ENCODE measurements at places on chromosomes 16 and 17.

GRCh38 chr17:49013311-49014213 lies 16.4 kb downstream of the IGF2BP1 start:
- DNase-seq = no peak

DNA sequence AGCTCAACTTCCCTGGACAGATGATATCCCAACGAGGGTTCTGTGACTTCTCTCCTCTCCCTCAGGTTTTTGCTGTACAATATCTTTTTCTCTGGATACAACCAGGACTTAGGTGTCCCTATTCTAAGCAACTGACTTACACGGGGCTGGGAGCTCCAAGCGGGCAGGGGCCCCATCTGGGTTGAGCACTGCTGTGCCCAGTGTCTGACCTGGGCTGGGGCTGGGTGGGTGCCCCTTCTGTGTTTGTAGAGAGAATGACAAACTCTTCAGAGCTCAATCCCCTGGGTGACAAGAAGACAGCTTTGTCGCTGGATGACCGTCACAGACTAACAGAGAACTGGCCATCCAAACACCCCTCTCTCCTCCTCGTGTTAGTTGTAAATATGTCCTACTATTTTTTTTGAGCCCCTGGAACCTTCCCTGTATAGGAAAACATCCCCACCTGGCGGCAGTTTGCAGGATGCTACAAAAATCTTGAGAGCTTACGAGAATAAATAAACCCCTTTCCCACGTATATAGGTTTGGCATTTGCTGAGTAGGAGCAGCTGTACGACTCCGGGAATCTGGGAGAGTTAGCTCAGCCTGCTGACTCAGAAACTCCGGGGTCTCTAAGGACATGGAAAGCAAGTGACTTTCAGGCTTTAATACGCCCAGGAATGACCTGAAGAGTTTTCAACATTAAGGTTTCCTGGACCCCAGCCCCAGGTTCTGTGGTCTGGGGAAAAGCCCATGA lies 23.7 kb upstream of the RCVRN start:
- DNase-seq = peak; percentile 84

GRCh38 chr17:62670202-62670821 lies 42.8 kb downstream of the MRC2 start:
- DNase-seq = no peak

DNA sequence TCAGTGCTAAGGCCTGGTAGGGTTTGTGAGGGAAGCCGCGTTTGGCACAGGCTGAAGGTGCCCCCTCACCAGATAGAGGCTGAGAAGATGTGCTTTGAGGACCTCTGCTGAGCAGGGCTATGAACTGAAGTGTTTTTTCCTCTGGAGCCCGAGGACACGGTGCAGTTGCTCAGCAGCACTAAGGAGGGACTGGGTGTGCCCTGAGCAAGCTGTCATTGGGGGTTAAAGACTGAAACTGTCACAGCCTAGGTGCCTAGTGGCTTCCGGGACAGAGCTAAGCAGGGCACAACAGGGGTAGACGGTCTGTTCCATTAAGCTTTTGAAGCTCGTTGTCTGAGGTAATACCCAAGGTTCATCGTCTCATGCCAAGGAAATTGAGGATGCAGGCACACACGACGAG lies 24.8 kb upstream of the ASGR2 start:
- DNase-seq = no peak

DNA sequence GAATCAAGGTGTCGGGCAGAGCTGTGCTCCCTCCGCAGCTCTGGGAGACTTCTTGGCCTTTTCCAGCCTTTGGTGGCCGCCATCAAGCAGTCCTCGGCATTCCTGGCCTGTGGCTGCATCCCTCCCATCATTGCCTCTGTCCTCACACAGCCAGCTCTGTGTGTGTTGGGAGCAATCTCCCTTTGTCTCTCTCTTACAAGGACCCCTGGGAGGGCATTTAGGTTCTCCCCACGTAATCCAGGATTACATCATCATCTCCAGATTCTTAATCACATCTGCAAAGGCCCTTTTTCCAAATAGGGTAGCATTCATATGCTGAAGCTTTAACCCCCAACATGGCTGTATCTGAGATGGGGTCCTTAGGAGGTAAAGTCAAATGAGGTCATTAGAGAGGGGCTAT lies 4.1 kb upstream of the DNAH17 start:
- no peak for DNase-seq

GRCh38 chr16:25063102-25063501 lies 47.9 kb upstream of the ARHGAP17 start:
- DNase-seq = no peak

- DNase-seq = peak; percentile 73
These were observed 12.9 kb upstream of the ELAC2 start for GRCh38 chr17:13030459-13031300.

DNA sequence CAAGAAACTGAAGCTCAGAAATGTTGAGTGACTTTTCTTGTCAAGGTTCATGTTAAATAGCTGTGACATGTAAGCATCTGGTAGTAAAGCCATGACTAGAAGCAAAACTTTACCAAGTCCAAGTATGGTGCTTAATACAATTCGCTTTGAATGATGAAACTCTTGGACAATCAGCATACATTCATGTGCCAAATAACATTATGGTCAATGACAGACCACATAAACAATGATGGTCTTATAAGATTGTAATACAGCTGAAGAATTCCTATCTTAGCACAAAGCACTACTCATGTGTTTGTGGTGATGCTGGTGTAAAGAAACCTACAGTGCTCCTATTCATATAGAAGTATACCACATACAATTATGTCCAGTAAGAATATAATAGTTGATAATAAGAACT lies 97.1 kb upstream of the RPRML start:
- DNase-seq = peak; percentile 38

GRCh38 chr17:35428229-35428628 lies 4.1 kb downstream of the SLFN12 start:
- DNase-seq = no peak

DNA sequence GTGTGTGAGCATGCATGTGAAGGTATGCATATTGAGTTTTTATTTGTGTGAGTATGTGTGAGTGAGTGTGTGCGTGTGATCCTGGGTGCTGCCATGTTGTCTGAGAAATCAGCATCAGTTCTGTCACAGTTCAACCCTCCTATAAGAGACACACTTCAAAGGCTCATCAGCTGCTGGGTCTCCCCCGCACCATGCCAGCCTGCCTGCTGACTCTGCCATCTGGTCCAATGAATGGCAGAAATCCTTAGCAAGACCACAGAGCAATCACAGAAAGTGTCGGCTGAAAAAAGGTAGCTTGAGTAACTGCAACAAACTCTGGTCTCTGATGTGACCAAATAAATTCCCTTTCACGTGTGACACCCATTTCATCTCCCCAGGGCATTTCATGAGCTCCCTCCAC lies 381.8 kb upstream of the MAF start:
- DNase-seq = no peak

GRCh38 chr17:70107904-70108565 lies 33.0 kb downstream of the KCNJ16 start:
- DNase-seq = no peak

DNA sequence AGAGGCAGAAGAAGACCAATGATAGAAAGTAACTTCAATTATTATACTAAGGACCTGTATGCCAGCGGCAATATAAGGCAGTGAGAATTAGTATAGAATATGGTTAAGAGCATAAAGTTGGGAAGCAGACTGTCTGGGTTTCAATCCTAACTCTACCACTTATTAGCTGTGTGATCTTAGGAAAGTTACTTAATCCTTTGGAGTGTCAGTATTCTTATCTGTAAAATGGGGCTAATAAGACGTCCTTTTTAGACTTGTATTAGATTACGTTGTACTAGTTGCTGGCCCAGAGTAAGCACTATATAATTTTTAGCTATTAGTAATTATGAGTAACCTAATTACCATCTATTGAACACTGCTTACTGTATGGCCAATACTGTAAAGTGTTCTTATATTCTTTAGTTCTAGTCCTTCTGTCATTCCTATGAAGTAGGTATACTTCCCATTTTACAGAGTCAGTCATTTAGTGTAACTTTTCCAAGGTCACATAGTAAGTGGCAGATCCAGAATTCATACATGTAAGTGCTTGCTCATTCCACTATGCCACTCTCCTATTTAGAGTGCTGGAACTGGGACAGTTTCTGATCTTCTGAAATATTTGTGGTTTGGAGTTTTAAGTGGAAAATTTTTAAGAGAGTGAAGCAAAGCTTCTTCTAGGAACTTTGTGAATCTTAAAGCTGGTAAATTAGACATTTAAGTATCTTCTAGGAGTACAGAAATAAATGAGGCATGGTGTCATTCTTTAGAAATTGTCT lies 22.5 kb downstream of the HEATR9 start:
- DNase-seq = no peak

DNA sequence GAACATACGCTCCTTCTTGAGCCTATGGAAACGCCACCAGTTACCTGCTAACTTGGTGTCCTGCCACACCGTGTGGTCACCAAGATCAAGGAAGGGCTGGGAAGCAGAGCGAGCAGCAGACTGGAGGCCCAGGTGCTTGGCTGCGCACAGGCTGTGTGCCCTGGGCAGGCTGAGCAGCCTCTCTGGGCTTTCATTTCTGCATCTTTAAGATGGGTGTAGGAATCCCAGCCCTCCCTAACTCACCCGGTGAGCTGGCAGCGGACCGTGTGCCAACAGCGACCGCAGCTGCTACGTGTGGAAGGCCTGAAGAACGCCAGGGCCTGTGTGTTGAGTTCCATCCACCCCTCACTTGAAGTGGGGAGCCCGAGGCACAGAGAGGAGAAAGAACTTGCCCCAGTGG lies 80.0 kb downstream of the IRF8 start:
- no peak for DNase-seq

DNA sequence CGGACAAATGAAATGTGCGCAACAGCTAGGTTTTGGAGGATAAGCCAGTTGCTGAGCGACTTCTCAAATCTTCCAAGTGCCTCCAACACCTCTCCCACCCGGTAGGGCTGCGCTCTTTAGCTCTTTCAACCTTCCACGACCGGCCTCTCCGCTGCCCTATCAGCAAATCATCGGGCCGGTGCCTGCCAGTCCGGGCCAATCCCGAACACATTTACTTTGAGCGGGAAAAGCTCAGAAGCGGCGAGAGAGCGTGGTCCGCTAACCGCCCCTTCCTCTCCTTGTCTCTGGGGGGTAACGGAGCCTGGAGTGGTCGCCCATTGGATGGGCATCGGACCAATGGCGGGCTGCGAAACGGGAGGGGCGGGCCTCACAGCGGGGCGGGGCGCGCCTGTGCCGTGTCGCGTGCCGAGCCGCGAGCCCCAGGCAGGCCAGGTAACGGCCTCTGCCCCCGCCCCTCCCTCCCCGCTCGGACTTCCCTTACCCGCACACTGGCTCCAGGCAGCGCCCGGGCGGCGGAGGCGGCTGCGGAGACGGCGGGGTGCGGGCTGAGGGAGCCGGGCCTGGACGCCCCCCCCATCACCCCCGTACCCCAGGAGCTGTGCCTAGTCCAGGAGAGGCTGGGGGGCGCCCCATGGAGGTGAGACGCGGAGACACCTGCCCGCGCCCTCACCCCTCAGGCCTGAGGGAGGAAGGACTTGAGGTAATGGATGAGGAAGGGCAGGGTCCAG lies at the start of gene MEIOC:
TSS of gene MEIOC (plus strand) at position 486 of the 728 bp plus-strand sequence. CDS start at position 632, 146 bp downstream.
- no peak for DNase-seq

DNA sequence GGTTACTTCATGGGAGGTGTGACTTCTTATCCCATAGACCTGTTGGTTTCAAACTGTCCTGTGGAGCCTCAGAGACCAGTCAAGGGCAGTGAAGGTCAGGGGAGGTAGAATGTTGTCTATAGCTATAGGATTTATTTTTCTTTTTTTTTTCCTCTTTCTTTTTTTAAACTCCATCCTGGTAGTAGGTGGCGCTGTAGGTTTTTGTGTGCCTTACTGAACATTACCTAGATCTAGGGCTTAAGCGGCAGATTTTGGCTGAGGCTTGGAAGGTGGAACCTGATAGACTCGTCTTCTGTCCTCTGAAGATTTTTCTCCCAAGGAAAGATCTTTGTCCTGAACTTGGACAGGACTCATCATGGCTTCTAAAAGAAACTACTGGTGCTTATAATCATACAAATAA lies 8.2 kb upstream of the LASP1NB start:
- DNase-seq = no peak

DNA sequence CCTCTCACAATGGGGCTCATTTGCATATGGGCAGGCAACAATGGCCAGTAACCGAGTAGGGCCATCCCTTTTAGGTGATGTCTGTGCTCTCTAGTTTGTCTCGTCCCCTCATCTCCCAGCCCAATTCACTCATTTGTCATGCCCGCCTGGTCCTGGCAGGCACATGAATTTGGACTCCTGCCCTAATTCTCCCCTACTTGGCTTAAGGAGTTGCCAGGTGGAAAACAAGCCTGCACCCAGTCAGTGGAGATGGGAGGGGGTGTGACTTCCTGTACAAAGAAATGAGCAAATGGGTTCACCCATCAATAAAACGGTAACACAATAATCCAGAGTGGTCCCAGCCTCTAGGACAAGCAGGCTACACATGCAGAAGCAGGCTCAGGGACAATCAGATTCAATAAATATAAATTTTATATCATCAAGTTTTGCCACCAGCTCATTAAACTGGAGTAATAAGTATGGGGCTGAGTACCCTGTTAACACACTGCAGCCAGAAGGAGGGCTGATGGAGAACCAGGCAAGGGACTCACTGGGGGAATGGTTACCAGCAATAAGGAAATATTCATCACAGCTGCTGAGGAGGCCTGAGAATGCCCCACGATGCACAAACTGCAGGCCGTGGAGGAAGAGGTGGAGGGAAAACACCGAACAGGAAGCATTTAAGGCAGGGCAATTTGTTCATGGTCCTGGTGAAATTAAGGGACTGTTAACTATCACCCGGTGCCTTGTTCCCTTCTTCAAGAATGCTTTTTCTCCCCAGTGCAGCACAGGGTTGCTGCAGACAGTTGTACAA lies 84.4 kb upstream of the GPRC5B start:
- DNase-seq = no peak

- no peak for DNase-seq
These were observed 17.3 kb upstream of the HEXD start for GRCh38 chr17:82400830-82401229.

- no peak for DNase-seq
These were observed 209.5 kb upstream of the MPHOSPH6 start for GRCh38 chr16:82379551-82379950.

GRCh38 chr17:6162892-6163291 lies 92.7 kb downstream of the WSCD1 start:
- DNase-seq = no peak

DNA sequence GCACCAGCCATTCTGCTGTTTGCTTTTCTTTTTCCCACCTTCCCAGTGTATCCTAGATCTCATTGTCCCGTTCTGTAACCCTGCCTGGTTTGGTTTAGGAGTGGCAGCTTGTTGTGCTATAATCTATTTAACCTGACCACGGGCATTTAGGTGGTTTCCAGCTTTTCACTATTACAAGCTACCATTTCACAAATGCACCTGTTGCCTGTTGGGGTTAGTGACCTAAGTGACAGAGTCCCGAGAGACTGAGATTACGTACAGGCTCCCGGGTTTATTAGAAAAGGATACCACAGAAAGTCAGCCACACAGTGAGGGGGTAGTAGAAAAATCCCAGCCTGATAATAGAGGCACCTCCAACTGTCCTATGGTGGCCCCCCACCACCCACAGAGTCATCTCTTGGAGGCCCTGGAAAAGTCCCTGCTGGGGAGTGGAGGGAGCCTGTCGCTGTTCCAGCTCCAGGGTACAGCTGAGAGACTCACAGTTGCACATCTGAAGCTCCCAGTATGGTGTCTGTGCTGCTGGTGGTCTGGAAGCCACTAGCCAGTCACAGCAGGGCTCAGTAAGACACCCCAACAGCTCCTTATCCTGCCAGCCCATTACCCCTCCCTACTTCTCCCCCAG lies 21.2 kb downstream of the CLEC16A start:
- no peak for DNase-seq
